ENCODE measurements at places on chromosomes 2 and 18. TPM values are rescaled to one million over a fixed set of nuclear protein-coding genes. Genes with fewer than 3 reads are reported as not detected.

TXNDC2 gene
- total RNA-seq, result 0.08 TPM

RTP5 gene
- total RNA-seq, result not detected

SLC14A1 gene
- 22.7 TPM for total RNA-seq

C2orf42 gene
- 12.2 TPM for total RNA-seq

ARHGAP15 gene
- total RNA-seq, result not detected

EHBP1 gene
- total RNA-seq, result 97.2 TPM

NTSR2 gene
- total RNA-seq, result not detected

PROC gene
- total RNA-seq, result not detected

REG3G gene
- 1.1 TPM for total RNA-seq

AMER3 gene
- total RNA-seq, result not detected

NEDD4L gene
- 109 TPM for total RNA-seq

MYO5B gene
- 4.7 TPM for total RNA-seq

ATP5MC3 gene
- total RNA-seq, result 86.6 TPM

CDK5R2 gene
- total RNA-seq, result not detected

CNTNAP5 gene
- not detected for total RNA-seq

KIF3C gene
- total RNA-seq, result 21.8 TPM

EMILIN2 gene
- total RNA-seq, result 23.2 TPM

CD207 gene
- total RNA-seq, result 0.11 TPM

ZSCAN30 gene
- 5.1 TPM for total RNA-seq

ATP8B1 gene
- total RNA-seq, result not detected

GALNT3 gene
- total RNA-seq, result not detected

MARCHF4 gene
- total RNA-seq, result 1.4 TPM

MATN3 gene
- 0.15 TPM for total RNA-seq

GYPC gene
- 94.1 TPM for total RNA-seq

VWC2L gene
- total RNA-seq, result not detected

DCDC2C gene
- total RNA-seq, result not detected

PHLPP1 gene
- 8.8 TPM for total RNA-seq

CELF4 gene
- not detected for total RNA-seq

PRKAG3 gene
- not detected for total RNA-seq

CD226 gene
- total RNA-seq, result 0.42 TPM

C2orf72 gene
- 0.40 TPM for total RNA-seq
